ENCODE measurements at places on chromosomes 4 and X.
A peak's percentile ranks its signal among the peaks of the same experiment; 100 is the strongest.

- no peak for DNase-seq
Measured at GRCh38 chr4:163562496-163562895, 68.0 kb downstream of the TMA16 start.

DNA sequence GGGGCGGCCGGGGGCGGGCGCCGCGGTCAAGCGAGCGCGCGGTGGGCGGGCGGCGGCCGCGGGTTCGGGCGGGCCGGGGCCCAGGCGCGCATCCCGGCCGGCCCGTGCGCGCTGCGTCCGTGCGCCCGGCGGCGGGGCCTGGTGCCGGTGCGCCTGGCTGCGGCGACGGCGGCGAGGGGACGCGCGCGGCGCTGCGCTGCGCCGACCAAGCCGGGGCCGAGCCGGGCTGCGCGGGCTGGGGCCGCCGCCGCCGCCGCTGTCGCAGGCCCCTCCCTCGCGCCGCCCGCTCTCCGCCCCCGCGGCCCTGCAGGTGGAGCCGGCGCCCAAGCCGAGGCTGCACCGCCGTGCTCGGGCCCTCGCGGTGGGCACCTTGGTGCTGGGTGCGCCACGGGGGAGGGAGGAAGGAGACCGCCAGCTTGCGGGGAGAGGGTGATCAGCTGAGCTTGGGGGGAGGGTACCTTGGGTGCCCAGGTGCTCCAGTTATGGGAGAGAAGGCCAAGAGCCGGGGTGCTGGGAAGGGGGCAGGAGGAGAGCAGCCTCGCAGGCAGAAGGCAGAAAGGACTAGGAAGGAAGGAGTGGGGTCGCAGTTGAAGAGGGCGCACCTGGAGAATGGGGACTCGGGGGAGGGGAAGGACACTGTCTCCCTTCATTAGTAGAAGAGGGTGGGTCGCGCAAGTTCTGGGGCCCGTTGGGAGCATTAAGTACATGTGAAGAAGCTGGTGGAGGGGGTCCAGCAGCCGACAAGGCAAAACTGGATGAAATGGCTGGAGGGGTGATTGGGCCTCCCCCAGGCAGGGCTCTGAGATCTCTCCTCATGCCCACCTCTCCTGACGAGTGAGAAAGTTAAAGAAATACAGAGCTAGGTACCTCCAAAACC is at the start of gene PPP2R2C:
TSS of gene PPP2R2C (minus strand) at position 228 of the 877 bp plus-strand sequence. CDS start 385 bp downstream, outside the sequence.
- no peak for DNase-seq

GRCh38 chrX:112734290-112734689 is 54.6 kb upstream of the LHFPL1 start:
- no peak for DNase-seq

GRCh38 chrX:140572724-140573123 is 67.9 kb upstream of the SOX3 start:
- no peak for DNase-seq

DNA sequence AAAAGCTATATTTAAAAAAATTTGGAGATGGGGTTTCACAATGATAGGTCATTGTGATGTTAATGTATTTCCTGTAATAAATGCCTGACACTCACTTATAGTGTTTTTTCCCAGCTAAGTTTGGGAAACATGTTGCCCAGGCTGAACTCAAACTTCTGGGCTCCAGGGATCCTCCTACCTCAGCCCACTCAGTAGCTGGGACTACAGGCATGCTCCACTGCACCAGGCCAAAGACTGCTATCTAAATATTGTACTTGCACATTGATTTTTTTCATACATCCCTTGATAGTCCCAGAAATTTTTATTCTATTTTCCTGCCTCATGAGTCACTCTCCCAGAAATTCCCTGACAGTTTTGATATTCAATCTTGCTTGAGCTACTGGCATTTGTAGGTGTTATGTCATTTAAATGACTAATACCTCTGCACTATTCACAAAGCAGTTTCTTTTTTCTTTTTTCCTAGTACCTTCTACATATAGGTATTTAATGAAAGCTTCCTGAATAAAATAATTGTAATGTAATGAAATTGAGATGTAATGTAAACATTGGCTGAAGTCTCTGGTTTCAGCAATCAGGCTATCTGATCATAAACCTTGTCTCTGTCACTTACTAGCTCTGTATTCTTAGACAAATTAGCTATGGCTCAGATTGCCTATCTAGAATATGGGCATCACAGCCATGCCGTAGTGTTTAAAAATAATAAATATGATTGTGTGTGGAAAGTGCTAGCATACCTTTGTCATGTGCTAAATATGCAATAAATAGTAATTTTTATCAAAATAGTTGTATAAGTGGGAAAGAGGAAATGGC is 1973.0 kb upstream of the AGA start:
- DNase-seq: no peak

DNA sequence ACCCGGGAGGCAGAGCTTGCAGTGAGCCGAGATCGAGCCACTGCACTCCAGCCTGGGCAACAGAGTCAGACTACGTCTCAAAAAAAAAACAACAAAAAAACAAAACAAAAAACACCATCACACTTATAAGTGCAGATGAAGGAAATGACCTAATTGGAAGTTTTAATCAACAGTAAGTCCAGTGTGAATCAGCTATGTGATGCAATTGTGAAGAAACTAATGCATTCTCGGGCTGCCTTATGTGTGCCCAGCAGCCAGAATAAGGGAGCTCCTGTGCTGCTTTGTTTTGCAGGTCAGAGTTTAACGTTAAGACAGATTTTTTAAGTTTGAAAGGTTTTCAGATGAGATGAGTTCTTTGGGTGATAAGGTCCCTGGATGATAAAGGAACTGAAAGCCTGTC is 10.8 kb downstream of the DAPP1 start:
- no peak for DNase-seq

DNA sequence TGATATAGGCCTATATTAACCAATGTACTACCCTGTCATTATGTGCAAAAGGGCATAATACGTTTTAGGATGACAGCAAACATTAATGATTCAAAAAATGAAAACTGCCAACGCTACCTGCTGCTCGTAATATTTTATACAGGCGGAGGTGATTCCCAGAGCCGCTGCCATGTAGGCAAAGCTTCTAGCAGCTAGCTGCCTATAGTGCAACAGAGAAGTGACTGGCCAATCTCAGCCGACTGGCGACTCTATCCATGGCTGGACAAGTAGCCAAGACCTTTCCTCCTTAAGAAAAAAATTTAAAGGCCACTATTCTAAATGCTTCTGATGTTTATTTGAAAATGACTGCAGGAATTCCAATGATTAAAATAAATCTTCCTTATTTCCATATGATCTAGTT is 1.9 kb downstream of the PPARGC1A start:
- DNase-seq: peak; percentile 3

DNA sequence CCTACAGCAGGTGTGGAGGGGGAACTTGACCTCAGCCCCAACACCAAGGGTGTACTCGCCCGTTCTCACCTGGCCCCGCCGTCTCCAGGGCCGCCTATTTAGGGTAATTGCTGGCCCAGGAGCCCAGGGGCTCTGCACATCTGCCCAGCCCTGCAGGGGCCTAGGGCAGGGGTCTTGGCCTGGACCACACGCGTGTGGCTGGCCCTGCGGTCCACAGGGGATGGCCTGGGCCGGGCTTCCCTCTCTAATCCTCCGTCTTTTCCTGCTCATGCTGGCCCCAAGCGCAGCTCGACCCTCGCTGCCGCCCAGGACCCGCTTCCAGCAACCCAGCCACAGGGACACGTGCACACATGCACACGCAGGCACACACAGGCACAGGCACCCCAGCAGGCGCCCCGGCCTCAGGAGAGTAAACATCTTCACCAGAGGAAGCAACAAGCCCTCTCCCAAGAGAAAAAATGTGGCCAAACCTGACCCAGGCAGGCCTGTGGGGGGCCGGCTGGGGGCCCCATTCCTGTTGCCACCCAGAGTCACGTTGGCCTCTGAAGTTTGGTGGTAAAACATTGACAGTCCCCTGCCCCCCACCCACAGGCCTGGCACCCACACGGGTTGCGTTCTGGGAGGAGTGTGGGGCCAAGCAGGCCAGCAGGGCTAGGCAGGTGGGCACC is 24.6 kb upstream of the FGFR3 start:
- no peak for DNase-seq

- no peak for DNase-seq
Measured at GRCh38 chr4:67273666-67274065, 271.6 kb downstream of the CENPC start.

GRCh38 chr4:6464842-6465588 is 7.4 kb downstream of the PPP2R2C start:
- DNase-seq: no peak

GRCh38 chr4:63505714-63506460 is 903.4 kb downstream of the TECRL start:
- DNase-seq: no peak

DNA sequence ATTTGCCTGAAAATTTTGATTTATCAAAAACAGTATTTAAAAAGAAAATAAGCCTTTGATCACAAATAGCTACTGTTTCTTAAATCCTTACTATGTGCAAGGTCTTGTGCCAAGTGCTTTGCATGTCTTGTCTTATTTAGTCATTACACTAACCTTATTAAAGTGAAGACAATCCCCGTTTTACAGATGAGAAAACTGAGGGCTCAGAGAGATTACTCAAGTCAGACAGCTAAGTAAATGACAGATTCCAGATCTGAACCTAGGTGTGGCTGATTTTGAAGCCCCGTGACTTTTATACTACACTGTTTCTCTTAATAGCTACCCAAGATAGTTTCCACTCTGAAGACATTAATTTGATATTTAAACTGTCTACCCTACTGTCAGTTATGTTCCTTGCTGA is 38.2 kb downstream of the AFF2 start:
- DNase-seq: no peak

DNA sequence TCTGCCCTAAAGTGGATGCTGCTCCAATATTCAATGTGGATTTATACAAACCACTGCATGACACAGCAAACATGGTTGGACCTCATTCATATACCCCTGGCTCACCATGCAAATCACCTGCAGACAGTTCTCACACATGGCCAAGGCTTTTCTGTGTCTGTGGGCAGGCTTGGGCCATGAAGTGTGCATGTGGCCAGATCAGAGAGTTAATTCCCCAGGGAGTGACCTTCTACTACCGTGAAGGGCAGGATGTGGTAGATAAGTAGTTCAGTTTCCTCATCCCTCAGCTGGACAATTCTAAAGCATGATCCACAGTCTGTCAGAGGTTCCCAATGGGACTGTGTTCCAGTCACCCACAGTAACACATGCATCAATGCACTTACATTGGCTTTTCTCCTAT is 24.6 kb upstream of the BCLAF3 start:
- DNase-seq: no peak

GRCh38 chr4:123423819-123424218 is 27.2 kb downstream of the SPRY1 start:
- DNase-seq: no peak

GRCh38 chrX:96569034-96569433 is 115.6 kb upstream of the DIAPH2 start:
- DNase-seq: no peak

GRCh38 chrX:134180601-134181274 is 56.2 kb upstream of the CCDC160 start:
- no peak for DNase-seq

DNA sequence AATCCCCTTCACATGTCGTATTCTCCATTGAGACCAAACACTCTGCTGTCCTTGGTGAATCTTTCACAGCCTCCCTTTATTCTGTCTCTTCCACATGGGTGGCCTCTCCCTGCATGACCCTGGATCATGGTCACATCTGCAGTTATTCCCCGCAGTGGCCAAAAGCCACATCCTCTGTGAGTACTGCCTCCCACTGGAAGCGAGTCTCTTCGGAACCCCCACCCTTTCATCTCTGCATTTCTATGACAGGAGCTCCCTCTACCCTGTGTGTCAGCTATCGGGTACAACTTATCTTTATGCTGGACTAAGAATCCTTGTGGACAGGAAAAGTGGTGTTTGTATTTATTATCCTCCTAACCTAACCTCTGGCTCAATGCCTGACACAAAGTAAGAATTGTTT is 48.6 kb upstream of the SHISA3 start:
- DNase-seq: no peak

DNA sequence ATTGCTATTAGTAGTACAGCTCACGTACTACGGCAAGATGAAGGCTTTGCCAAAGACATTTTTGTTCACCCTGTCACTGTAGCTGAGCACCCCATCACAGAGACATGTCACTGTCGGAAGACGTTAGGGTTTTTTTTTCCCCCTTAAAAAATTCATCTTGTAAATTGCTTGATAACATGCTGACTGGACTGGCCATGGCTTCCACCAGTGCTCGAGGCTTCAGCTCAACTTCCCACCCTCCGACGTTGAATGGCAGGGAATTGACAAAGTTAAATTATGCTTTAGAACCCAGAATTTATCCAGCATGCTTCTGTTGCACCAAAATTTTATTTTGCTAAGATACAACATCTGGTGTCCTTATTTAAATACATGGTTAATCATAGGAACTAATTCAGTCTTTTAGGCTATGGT is 707 bp upstream of the OTUD4 start:
- DNase-seq: no peak

GRCh38 chr4:86948276-86948675 is 13.5 kb downstream of the AFF1 start:
- no peak for DNase-seq

GRCh38 chrX:53695946-53696549 is 9.5 kb upstream of the HUWE1 start:
- peak; percentile 36 for DNase-seq

- no peak for DNase-seq
Measured at GRCh38 chr4:7195141-7195515, 2.8 kb downstream of the SORCS2 start.

- no peak for DNase-seq
Measured at GRCh38 chr4:70833675-70834074, 6.0 kb downstream of the GRSF1 start.

- DNase-seq: no peak
Measured at GRCh38 chrX:154459832-154460231, 1.8 kb downstream of the PLXNA3 start.

DNA sequence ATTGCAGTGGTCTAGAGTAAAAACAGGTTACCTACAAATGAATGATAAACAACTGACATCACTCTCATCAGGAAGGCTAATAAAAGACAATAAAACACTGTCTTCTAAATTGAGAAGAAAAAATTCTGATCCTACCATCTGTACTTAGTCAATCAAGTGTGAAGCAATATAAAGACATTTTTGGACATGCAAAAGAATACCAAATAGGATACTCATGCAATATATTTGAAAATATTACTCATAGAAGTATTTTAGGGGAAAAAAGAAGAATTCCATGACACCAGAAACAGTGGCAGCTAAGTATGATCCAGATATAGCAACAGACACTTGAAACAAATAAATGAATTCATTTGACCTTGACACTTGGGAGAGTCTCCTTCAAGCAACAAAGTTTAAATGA is 63.8 kb upstream of the FAM120C start:
- DNase-seq: no peak

GRCh38 chrX:130789793-130790192 is 113.2 kb downstream of the ENOX2 start:
- no peak for DNase-seq

- DNase-seq: no peak
Measured at GRCh38 chr4:145852256-145852839, 86.3 kb downstream of the ZNF827 start.

DNA sequence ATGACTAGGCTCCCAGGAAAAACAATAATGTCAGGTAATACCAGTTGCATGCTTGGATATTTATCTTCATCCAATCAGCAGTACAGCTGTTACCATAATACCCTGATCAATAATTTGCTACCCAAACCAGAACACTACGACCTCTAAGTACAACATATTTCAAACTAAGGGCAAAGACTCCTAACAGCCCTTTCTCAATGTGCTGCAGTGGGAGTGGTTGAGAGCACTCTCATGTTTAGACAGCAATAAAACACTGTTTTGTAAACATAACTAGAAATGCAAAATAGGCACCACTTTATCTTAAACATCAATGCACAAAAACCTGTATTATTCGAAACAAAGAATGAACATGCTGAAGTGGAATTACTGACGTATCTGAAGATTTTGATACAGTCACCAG is 28.9 kb downstream of the PPARGC1A start:
- DNase-seq: no peak

GRCh38 chrX:21691512-21692018 is 33.4 kb upstream of the KLHL34 start:
- DNase-seq: no peak

All from amygdala (tissue), 56 donors.